ENCODE measurements at places on chromosomes 3 and 15.

DNA sequence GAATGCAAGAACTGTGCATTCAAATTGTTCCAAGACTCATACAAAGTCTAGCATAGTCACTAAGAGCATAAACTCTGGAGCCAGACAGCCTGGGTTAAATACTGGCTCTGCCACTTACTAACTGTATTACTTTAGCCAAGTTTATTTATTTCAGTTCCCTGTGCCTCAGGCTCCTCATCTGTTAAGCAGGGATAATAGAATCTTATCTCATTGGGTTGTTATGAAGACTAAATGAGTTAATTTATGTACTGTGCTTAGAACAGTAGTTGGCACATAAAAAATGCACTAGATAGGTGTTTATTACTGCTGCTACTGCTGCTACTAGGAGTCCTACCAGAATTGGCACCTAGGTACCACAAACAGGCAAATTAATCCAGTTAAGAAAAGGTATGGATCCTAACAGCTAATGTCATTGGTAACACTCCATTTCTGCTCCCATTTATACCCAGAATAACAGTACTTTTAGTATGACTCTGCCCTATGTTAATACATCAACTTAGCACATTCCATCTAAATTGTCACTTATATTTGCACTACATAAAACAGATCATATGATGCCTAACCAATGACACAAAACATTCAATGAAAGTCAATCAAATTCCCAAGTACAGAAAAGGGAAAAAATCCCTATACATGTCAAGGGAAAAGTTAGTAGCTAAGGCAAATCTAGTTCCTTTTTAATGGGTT, 45.7 kb downstream of the GSK3B start:
- DNase-seq: no peak

- no peak for DNase-seq
Observed at GRCh38 chr15:77023576-77024272, 28.8 kb downstream of the PSTPIP1 start.

DNA sequence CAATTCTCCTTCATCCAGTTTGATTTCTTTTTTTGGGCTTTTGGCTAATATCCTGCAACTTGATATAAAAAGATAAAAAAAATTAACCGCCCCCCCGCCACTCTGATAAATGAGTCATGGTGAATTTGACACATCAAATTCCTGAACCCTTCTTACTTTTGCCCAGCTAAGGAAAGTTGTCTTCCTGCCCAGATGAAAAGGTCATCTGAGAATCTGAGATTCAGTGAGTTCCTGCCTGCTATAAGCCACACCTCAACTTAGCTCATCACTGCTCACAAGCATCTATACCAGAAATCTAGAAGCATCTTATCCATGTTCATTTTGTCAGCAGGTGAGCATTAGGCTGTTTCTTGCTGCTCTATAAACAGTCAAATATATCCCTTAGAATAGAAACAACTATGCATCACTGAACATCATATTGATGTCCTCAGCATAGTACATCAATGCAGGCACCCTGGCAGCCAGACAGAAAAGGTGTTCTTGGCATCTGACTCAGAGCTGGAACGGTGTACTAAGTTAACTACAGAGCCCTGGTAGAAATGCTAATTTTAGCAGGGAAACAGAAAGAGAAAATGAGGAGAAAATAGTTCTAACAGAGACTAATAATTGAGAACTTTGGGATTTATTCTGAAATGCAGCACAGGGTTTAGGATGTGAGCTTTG, 77.1 kb downstream of the SEMA6D start:
- no peak for DNase-seq

DNA sequence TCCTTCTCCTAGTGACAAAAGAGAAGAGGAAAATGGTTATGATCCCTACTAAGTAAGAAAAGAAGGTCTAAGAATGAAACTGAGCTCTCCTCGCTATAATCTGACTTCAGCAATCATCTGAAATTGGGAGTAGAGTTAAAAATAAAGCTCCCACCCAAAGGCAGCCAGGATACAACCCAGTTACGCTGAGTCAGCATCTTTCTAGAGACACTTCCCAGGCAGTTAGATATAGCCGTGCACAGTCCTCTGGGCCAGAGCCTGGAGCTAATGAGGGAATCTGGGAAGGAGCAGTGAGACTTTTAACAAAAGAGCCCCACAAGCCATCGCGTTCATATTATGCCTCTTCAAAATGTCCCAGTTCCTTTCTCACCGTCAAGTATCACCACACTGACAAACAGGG, 39.1 kb upstream of the SETMAR start:
- DNase-seq: no peak

DNA sequence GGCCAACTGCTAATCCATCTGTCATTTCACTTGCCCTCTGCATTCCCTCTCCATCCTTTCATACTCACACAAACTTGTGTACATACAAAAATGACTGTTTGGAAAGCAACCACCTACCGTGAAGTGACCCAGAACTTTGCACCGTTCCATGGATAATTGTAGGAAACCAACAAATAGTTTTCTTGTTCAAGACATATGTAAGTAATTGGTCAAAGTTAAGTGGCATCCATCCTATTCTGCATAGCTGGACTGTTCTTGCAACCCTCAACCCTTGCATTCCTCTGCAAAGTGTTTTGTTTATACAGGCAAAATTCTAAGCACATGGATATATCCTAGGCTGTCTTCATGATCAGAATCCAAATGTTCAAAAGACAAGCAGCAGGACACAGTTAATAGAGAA, 592.5 kb downstream of the MECOM start:
- DNase-seq: no peak

DNA sequence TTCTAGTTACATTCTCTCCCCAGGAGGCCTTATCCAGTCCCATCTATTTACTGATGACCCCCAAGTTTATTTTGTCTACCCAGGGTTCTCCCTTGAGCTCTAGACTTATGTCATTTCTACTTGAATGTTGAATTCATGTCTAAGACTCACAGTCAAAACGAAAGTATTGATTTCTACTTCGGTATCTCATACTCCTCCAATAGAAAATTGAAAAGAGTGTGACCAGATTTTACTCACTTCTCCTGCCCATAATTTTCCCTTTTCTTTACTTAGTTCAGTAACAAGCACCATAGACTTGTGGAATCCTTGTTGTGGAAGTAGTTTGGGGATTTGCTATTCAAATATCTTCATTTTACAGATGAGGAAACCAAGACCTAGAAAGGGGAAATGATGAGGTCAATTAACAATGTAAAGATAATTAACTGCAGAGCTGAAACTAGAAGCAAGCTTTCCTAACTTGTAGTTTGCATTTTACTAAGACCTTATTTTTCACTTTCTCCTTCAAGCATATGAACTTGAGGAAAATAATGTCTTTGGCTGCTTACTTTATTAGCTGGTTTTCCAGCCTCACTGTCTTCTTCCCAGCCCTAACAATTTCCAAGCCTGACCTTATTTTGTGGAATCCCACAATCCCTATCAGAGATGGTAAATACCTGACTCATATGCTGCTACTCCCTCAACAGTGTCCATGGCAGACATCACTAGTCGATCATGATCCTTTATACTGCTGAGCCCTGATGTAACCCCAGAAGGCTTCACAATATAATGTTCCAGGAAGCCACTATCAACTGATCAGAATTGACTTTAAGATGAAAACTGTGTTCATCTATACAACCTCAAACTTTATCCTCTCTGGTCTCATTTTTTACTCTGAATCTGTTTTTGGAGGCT, 123.9 kb upstream of the AGBL1 start:
- DNase-seq: no peak

GRCh38 chr3:49173792-49174170, 2.4 kb downstream of the KLHDC8B start:
- DNase-seq: no peak

DNA sequence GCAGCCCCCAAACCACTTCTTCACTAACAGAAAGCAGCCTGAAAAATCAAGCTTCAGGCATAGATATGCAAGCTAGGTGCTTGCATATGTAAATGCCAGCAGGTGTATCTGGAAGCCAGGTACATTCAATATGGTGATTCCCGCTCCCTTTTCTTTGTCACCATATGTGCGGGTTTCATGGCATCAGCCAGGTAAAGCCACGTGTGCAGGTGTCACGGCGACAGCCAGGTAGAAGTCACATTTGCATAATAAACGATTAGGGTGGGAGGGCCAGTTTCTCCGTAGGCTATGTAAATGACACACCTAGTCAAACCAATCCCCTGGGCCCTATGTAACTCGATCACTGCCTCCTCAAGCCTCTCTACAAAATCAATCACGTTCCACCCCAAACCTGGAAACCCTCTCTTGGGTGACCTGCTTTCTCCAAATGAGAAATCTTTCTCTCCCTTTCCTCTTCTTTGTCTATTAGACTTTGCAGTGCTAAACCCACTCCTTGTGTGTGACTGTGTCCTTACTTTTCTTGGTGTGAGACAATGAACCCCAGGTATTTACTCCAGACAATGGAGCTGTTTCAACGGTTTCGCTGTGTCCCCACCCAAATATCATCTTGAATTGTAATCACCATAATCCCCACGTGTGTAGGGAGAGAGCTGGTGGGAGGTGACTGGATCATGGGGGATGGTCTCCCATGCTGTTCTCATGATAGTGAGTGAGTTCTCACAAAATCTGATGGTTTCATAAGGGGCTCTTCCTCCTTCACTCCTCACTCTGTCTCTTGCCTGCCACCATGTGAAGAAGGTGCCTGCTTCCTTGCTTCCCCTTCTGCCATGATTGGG, 44.6 kb downstream of the ONECUT1 start:
- DNase-seq: no peak

GRCh38 chr3:24428481-24428880, 66.2 kb downstream of the THRB start:
- no peak for DNase-seq

- DNase-seq: no peak
Observed at GRCh38 chr15:79233236-79233635, 49.3 kb upstream of the ANKRD34C start.

- no peak for DNase-seq
Observed at GRCh38 chr3:54008744-54009143, 113.6 kb upstream of the CACNA2D3 start.

DNA sequence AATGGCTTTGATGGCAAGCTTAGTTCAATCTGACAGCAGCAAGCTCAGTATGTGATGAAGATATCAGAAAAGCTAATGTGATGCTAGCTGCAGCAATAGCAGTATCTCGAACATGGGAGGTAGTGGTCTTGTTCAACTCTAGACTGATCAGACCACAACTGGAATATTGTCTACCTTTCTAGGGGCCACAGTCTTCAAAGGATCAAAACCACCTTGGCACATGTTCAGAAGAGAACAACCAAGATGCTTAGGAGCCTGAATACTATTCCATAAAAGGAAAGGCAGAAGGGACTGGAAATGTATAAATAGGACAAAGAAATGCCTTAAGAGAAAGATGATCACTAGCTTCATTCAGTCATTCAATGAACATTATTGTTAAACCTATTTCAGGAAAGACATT, 2.3 kb downstream of the C3orf70 start:
- no peak for DNase-seq

DNA sequence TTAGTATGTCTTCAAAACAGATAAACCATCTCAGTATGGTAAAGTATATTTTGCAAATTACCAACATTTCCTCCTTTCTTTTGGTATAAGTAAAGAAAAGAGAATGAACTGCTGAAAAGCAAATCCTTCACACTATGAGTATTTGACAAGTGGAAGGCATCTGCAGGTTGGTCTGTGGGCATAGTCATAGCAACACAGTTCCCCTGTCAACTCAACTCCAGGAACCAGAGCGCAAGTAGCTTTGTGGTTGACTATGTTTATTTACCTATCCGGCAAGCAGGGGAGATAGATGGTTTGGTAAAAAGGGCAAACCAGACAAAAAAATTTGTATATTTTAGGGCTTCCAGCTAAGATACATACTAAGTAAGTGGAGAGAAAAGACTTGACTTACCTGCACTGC, 88.3 kb upstream of the PPIB start:
- DNase-seq: no peak

DNA sequence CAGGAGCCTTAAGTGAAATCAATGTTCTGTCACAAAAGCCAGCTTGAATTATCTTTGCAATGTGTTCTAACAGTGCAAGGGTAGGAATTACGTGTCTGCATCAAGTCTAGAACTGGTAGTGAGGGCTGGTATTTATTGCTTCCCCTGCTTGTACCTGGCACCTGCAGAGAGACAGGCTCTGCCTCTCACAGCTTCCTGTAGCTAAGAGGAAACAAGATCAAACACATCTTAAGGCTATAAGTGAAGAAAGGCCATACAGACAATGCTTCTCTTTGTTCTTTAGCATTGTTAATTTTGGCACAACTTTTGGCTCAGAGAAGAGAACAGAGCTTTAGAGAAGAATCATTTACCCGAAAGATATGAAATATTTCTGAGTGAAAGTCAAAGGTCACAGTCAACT, 479.9 kb downstream of the GRM7 start:
- no peak for DNase-seq

GRCh38 chr3:11713171-11713570, 69.5 kb upstream of the VGLL4 start:
- no peak for DNase-seq

GRCh38 chr15:31495281-31495680, 168.6 kb downstream of the KLF13 start:
- DNase-seq: no peak

DNA sequence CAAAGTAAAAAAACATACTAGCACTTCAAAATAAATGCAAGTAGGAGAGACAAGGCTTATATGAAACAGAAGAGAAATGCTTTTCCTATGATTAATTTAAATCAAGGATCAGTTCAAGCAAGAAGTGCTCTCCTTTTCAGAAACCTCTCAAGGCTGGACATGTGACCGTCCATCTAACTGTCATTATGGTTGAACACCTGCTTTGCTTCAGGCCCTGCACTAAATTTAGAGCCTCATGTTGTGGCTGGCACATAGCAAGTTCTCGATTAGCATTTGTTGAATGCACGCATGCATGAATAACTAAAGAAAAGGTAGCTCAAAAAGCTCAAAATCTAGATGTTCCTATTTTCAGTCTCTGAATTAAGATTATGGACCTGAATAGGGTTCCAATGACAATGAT, 82.0 kb downstream of the SV2B start:
- no peak for DNase-seq

DNA sequence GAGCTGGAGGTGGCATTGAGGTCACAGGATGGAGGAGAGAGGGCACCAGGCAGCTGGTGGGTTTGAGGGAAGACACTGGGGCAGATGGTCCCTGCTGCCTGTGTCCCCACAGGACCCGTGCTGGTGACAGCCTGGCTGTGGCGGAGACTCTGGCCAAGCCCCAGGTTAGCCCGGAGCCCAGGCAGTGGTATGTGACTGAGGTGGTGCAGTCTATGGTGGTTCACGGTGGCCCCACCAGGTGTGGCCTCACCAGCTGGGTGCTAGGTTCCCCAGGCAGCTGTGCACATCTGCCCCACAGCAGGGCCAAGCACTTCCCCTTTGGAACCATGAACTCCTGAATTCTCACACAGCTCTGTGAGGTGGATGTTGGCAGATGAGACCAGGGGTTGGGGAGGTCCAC, 15.4 kb downstream of the PLXNA1 start:
- DNase-seq: no peak

GRCh38 chr3:140187656-140188221, 252.8 kb downstream of the CLSTN2 start:
- DNase-seq: no peak

All from KG1 (cell line).